ENCODE measurements at places on chromosomes 16 and 17.

DNA sequence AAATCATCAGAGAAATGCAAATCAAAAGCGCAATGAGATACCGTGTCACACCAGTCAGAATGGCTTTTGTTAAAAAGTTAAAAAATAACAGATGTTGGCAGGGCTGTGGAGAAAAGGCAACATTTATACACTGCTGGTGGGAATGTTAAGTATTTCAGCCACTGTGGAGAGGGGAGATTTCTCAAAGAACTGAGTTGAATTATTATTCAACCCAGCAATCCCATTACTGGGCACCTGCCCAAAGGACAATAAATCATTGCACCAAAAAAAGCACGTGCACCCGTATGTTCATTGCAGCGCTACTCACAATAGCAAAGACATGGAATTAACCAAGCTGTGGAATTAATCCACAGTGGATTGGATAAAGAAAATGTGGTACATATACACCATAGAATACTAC, 204.7 kb downstream of the HS3ST4 start:
- no peak for DNase-seq

- DNase-seq: no peak
These were observed 96.9 kb downstream of the KATNIP start for GRCh38 chr16:27646806-27647205.

- DNase-seq: peak; percentile 86
These were observed at the start of gene ZNF205 for GRCh38 chr16:3112058-3112880. Gene ZNF205, plus strand, starts transcription at chr16:3112586. Its CDS starts 845 bp downstream, at chr16:3113431.

DNA sequence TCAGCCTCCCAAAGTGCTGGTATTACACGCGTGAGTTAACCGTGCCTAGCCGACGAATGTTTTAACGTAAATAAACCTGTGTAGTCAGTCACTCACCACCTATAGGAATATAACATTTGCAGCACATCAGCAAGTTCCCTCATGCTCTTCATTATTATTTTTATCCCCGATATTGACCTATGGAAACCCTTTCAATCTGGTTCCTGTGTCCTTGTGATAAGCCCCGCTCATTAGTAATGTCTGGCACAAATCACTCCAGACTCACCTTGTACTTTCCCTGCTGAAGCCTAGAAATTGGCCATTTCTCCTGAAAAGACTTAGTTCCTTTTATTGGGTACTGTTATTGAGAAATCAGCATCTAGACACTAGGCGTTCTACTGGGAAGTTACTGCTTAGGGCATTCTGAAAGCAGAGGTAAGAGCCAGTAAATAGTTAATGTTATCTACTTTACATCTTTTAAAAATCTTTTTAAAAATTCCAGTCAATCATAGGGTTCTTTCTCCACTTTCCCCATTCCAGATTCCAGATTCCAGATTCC, 1.5 kb upstream of the PHKG2 start:
- DNase-seq: no peak

DNA sequence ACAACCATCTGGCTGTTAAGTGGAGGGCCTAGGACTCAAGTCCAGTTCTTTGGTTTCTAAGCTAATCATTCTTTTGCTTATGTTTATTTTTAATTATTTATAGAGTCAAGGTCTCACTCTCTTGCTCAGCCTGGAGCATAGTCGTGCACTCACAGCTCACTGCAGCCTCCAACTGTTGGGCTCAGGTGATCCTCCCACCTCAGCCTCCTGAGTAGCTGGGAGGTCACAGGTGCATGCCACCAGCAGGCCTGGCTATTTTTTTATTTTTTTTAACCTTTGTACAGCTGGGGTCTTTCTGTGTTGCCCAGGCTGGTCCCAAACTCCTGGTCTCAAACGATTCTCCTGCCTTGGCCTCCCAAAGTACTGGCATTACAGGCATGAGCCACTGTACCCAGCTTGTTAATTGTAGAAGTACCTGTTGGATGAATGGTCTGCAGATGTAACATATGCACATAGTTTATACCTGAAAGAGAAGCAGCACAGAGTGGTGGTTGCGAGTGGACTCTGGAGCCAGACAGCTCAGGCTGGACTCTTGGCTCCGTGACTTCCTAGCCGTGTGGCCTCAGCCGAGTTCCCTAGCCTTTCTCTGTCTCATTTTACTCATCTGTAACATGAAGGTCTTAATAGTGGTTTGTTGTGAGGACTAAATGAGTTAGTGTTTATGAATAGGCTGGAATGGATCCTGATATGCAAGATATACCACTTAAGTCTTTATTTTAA, 337.5 kb downstream of the SNX29 start:
- no peak for DNase-seq

- no peak for DNase-seq
These were observed 41.3 kb downstream of the GINS3 start for GRCh38 chr16:58433569-58433951.

DNA sequence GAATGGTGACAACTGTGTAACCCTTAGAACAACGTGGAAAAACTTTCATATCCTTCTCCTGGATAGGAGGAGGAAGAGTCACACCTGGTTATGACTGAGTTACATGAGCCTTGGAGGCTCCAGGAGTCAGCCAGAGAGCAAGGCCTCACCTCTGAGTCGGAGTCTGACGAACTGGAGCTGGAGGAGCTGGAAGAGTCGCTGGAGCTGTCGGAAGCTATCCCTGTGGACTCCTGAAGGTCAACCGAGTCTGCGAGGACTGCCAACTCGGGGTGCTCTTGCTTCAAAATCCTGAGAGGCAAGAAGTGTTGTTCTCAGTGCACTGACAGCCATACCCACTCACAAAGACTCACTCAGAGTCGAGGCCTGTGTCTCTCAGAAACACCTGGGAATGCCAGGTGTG, 6.2 kb downstream of the JMJD6 start:
- DNase-seq: no peak

- DNase-seq: no peak
These were observed 9.5 kb downstream of the FOXF1 start for GRCh38 chr16:86519649-86520316.

- peak; percentile 39 for DNase-seq
These were observed 356.2 kb downstream of the RBFOX1 start for GRCh38 chr16:7688811-7689210.

- DNase-seq: no peak
These were observed 9.9 kb upstream of the FOXJ1 start for GRCh38 chr17:76150712-76151622.

- DNase-seq: no peak
These were observed 22.6 kb downstream of the NDUFAF8 start for GRCh38 chr17:81261582-81262336.

GRCh38 chr17:49993423-49994060, 1.5 kb downstream of the DLX3 start:
- no peak for DNase-seq

DNA sequence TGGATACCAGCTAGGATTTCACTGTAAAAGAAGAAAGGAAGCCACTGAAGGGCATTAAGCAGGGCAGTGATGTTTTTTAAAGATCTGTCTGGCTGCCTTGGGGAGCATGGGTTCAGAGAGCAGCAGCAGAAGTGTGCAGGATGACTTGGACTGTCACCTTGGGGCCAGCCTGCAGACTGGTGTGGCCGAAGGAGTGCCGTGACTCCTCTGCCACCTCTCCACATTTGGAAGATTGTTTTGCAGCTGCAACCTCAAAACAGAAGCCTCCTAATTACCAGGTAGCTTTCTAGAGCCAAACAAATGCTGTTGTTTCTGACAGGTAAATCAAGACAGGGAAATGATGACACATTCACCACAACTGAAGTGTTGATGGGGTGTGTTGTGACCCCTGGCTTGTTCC, 681.4 kb downstream of the WWOX start:
- DNase-seq: no peak

GRCh38 chr17:79028496-79029326, 4.7 kb downstream of the C1QTNF1 start:
- no peak for DNase-seq

DNA sequence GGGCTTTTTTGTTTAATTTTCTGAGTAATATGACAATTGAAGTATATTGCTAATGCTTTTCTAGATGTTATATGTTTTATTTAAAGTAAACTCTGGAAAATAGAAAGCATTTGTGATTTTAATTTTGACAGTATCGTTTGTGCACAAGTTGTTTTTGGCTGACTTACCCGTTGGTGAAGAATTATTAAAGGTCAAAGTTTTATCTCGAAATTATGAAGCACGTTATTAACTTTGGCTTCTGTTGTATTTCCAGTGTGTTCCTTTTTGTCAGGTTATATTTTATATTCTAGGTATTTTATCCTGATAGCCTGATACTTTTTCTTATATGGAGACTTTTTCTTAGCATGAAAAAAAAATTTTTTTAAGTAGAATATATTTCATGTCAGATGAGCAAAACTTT, 16.8 kb downstream of the PRKCA start:
- no peak for DNase-seq

- DNase-seq: no peak
These were observed 3.6 kb downstream of the SDK2 start for GRCh38 chr17:73640691-73641090.

DNA sequence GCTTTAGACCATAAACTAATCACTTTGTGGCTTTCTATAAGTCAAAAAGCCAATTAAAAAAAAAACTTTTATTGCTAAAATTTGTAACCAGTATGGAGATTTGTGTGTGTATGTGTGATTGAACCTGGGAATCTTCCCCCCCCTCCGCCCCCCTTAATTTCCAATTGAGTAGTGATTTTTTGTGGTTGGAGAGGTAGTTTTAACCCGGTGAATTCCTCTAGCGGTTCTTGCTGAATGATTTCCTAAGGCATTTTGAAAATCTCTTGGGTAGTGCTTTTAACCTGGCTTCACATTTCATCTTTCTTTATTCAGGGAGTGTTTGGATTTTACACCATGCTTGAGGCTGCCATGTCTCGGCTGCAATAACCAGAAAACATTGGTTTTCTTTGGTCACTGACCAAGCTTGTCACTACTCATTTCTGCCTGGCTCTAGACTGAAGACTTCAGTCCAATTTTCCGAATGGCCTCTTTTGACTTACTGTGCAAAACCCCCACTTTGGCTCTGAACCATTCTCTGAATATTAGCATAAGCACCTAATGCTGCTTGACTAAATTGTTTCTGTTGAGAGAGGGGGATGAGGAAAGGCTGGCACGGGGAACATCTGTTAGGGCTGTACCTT, 35.6 kb downstream of the PRKCA start:
- no peak for DNase-seq

- DNase-seq: no peak
These were observed 51.2 kb upstream of the CIBAR2 start for GRCh38 chr16:85163278-85164112.

DNA sequence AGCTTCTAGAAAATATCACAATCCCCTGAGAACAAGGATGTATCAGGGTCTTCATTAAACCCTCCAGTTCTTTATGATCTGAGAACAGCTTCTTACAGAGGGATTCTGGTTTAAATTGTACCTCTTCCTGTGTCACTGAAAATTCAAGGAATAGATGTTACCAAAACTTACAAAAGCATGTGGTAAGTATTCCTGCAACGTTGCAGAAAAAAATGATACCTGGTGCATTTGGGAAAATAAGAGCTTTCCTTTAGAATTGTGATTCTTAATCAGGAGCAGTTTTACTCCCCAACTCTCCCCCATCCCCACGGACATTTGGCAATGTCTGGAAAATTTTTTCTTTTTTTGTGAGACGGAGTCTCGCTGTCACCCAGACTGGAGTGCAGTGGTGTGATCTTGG, 7.3 kb downstream of the SLFN14 start:
- no peak for DNase-seq

DNA sequence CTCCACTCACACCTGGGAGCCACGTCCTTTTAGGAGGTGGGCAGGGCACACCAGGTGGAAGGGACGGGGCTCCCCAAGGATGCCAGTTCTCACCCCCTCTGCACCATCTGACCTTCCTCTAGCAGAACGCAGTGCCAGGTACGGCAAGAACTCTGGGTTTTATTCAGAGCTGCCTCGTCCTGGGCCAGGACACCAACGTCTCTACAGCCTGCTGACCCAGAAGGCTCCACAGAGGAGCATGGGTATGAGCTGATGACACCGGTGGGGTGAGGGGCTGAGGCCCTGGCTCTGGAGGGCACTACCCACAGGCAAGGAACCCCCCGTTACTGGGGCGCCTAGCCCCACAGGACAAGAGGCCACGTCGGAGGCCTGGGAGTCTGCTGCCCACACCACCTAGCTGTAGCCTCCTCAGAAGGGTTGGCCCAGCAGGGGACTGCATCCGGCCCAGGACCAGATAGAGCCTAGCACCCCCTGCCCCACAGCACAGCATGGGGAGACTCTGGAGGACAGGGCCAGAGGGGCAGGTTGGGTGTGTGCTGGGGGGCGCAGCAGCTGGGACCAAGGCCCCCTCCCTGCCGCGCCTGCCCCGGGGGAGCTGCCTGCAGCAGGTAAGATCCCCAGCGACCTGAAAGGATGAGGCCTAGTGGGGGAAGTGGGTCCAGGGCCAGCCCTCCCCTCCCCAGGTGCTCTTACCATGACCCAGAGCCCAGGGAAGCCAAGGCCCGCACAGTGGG, 13.9 kb downstream of the BCAR1 start:
- DNase-seq: no peak

DNA sequence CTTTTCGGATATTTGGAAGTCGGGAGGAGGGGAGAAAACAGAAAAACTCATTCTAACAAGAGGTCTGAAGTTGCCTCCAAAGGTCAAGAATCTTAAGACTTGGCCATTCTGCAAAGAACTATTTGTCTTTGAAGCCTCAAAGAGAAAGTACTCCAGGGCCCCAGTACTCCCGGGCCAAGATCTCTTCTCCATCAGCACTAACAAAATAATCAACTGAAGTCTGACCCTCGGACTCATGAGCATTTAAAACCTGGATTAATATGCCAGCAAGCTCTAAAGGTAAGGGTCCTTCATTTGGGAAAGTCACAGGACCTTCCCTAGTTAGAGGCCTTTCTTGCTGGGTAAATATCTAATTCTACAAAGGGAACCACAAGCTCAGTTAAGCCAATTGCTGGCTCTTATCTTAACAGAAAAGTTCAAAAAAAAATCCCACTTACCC, 4.5 kb downstream of the AXIN2 start:
- DNase-seq: no peak

DNA sequence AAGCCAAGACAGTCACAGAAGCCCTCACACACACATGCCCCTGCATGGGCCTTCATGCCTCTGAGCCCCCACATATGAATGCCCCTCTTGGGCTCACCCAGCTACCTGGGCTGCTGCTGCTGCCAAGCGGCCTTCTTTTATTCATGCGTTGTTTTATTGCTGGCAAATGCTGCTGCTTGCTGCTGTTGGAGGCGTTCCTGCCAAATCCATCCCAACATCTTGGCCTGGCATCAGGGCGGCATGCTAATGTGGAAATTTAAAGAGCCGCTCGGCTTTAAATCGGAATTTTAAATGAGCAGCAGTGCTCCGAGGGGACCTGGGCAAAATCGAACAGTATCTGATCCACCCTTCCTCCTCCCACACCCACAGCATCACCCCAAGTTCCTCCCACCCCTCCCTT, 39.0 kb downstream of the NEUROD2 start:
- DNase-seq: no peak
